ENCODE measurements at places on chromosomes 5 and 9.

GRCh38 chr5:89878140-89879132 is 531.1 kb downstream of the CETN3 start:
- no peak for DNase-seq

DNA sequence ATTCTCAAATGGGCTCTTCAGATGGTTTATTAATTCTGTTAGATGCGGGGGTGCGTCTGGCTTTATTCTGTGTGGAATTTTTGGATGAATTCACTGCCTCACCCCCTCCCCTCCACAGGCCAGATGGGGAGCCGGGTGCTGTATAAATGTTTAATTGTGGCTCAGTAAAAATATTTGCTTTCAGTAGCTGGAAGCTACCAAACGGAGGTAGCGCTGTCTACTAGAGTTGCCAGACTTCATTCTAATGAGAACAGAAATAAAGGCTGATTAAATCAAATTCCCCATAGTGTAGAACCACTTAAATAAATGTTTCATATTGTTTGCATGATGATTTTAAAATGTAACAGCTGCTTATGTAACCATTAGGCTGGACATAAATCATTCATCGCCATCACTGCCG is 34.5 kb upstream of the KCNMB1 start:
- no peak for DNase-seq

DNA sequence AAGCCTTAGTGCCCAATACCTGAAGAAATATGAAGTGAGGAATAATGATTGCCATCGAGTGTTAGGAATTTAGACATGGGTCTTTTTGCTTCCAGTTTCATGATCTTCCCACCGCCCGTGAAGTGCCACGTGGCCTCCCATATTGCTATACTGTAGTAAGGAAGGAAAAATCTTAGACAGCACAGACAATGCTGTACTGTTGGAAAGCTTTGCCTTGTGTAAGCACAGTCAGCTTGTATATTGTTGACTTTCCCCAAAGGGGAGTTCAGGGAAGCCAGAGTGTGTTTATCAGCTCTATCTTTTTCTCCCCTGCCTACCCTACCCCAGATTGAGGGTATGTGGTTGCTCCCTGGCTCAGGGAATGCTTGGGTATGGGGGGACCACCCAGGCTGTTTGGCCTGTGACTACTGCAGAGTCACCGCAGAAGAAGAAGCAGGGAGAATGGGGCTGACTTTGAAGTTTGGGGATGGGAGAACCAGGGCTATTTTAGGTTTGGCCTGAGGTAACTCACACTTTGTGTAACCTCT is 161.8 kb upstream of the MEF2C start:
- no peak for DNase-seq

DNA sequence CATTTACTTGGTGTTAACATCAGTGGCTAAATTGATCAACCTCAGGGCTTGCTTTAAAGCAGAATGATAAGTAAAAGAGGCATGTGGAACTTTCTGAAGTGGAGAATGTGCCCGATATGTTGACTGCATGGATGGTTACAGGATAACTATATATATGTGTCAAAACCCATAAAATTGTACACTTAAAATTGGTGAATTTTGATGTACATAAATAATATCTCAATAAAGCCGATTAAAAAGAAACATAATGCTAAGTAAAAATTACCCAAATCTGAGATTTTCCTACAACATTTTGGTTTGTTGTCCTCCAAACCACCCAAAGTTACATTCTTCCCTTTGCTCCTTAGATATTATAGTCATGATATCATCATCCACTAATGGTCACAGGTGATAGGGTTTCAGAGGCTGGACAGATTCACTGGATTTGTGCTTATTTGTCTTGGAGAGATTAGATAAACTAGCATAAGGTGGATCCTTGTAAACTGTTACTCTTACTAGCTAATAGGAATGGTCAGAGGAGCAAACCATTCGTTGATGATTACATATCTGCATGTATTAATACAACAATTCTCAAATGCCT is 119.7 kb upstream of the RPS23 start:
- DNase-seq = no peak

GRCh38 chr9:122239722-122240121 is 11.0 kb upstream of the LHX6 start:
- DNase-seq = no peak

DNA sequence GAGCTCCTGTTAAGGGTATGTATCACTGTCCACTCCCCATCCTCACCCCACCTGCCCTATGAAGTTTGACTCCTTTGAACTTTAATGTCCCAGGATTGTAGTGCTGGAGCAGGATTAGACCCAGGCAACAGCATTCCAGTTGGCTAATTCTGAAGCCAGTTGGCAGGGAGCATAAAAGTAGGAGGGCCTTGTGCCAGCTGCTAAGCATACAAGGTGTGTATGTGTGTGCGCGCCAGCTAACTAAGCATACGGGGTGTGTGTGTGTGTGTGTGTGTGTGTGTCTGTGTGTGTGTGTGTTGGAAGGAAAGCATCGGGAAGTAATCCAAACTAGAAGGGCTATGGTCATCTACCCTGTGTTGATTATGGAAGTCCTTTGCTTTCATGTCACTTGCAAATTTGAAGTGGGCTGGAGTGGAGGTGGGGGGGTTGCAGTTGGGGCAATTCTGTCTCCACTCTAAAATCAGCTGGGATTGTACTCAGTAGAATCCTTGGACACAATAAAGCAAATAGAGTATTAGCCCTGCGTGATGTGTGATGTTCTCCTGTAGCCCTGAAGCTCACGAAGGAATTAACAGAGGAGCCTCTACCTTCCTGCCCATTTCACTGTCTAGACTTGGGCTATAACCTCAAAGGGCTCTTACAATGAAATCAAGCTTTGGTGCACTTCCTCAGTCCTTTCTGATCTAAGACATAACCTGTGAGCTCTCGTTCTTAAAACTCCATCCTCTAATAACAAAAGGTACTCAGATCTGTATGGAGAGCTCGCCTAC is 26.9 kb downstream of the HMGCR start:
- DNase-seq = no peak

DNA sequence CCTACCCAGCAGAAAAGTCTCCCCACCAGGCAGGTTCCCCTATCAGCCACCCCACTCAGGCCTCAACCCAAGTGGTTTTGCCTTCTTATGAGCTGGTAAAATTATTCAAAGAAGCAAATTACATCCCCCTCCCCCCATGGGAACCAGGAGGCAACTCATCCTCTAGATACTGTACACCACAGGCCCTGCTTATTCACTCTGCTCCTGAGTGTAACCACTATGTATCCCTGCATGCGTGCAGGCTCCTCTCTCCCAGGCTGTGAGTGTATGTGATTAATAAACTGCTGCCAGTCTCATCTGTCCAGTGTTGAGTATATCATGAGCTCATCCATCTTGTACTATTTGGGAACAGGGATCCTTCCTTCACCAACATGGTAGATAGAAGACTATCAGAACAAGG is 8.6 kb downstream of the KCTD16 start:
- no peak for DNase-seq

Measured in D721Med (cell line).